ENCODE measurements at places on chromosomes 12 and 14.

GRCh38 chr12:39157696-39158342 is 252.4 kb upstream of the CPNE8 start:
- no peak for DNase-seq

DNA sequence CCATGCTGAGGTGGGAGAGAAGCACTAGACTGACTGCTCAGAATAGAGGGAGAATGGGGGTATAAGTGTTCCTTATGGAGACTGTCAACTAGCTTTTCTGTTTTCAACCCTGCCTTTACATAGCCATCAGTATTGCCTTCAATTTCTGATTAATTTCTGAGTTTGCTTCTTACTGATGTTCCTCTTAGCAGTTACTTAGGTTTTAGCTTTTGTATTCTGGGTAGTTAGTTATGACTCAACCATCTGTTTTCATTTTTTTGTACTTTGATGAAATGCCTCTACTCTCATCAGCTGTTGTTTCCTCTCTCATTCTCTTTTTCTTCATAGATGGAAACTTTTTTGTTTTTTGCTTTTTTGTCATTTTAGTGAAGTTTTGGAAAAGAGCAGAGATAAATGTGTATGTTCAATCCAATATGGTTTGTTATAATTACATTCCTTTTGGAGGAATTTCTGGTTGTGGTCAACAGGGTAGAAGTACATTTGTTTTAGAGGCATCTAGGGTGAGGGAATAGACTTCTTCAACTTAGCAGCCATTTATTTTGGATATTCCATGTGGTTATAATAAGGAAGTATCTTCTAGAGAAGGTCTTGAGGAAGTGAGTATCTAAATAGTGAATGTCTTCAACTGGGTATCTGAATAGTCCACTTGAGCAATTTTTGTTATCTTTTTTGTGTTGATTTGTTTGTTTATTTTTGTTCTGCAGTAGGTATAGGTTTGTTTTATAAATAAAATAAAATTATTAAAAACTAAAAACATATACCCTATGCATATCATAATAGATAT is 29.6 kb downstream of the PMCH start:
- no peak for DNase-seq

- DNase-seq = no peak
These were observed 539.6 kb downstream of the VRK1 start for GRCh38 chr14:97336816-97337215.

GRCh38 chr14:33307691-33308251 is 369.1 kb downstream of the NPAS3 start:
- no peak for DNase-seq

DNA sequence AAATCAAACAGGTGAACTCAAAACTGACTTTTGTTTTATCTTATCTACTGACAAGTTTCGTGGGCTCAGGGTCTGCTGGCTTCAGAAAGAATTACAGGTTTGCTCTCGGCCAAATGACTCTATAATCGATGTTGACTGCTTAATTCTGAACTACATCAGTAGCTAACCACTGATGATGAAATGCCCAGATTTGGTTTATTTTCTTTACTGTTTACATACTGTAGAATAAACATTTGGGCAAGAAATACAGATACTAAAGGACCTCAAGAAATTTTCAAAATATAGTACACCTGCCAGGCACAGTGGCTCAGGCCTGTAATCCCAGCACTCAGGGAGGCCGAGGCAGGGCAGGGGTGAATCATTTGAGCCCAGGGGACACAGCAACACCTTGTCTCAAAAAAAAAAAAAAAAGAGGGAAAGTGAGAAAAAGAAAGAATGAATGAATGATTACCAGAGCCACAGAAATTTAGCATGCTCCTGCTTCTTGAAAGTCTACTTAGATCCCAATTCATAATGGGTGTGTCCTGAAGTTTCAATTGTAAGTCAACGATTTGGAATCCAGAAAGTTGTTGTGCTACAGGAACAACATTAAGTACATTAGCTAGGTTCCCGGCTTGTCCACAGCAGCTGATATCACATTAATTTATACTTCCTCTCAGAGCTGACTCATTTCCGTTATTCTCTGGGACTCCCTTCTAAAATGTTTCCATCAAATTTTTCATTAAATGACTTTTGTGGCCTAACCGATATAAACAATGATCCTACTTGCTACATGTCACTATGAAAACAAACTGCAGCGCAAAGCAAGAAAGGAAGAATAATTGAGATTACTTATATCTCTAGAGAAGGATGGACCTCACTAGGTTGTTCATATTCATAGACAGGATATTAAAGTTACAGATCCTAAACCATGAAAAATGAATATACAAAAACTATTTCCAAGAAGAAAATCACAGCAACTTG is 134.3 kb downstream of the MED13L start:
- DNase-seq = peak; percentile 32
